Right atrium auricular region (tissue), 2 donors: ENCODE measurements at places on chromosomes 1 and 21. TPM values are rescaled to one million over a fixed set of nuclear protein-coding genes. Genes with fewer than 3 reads are reported as not detected.

DNA sequence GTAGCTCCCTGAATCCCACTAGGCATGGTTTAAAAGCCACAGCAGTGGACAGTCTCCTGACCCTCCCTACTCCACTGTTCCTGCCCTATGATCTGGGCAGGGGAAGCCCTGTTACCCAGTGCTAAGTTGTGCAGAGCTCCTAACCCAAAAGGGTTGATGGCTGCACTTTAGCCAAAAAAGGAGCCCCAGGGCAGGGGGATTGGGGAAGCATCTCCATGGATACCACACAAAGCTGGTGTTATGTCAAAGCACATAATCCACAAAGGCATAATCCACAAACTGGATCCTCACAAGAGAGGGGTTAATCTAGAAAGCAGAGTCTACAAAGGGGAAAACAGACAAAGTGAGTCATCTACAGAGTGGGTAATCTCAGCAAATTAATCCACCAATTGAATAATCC lies 5.7 kb downstream of the RSPO1 start:
- no peak for DNase-seq
- no peak overlapping the region for H3K4me3 ChIP-seq
- peaks cover 5% of the 10 kb centered on the region for H3K27me3 ChIP-seq
- no peak overlapping the region for H3K27ac ChIP-seq

GRCh38 chr21:34126691-34127090 lies 53.3 kb downstream of the MRPS6 start:
- no peaks in the 10 kb centered on the region for H3K4me1 ChIP-seq
- H3K27ac ChIP-seq, result no peak overlapping the region
- no peaks in the 10 kb centered on the region for H3K27me3 ChIP-seq
- no peak overlapping the region for H3K4me3 ChIP-seq

GRCh38 chr1:11784256-11784992 lies 21.3 kb downstream of the MTHFR start:
- no peaks in the 10 kb centered on the region for H3K27me3 ChIP-seq
- no peak for DNase-seq
- H3K27ac ChIP-seq, result peak overlapping the region; percentile 98
- H3K36me3 ChIP-seq, result no peaks in the 10 kb centered on the region
- peak overlapping the region; percentile 35 for H3K4me3 ChIP-seq

DNA sequence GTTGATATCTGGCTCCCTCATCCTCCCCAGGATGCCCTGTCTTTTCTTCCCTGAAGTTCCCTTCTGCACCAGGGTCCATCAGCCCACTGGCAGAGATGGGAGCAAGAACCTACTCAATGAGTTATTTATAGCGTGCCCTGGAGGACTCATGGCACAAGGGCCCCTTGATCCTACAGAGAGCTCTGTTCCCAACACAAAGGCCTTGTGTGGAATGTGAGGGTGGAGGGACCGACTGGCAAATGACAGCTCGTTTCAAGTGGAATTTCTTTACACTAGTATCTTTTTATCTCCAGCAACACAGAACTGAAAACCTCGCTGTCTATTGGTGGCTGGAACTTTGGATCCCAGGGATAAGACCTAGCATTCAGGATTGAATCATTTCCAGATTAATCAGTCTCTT lies 22.4 kb downstream of the CHI3L2 start:
- H3K4me3 ChIP-seq, result no peak overlapping the region
- H3K36me3 ChIP-seq, result no peaks in the 10 kb centered on the region
- no peaks in the 10 kb centered on the region for H3K27me3 ChIP-seq
- no peaks in the 10 kb centered on the region for H3K4me1 ChIP-seq

DNA sequence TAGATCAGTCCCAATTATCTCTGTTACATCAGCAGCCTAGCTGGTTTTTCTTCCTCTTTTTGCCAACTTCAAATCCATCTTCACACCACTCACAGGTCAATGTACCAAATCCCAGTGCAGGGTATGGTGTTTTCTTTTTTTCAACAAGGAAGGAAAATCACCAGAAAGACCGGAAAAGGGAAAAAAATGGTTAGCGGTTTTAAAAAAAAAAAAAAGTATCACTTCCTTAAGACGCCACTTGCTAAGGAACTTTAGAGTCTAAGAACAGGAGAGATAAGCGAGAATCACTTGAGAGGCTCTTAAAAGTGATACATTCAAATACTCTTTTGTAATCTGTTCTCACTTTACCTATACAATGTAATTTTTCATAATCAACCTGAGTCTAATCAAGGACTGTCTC lies 3.1 kb upstream of the OR10J1 start:
- H3K27me3 ChIP-seq, result no peaks in the 10 kb centered on the region
- no peak overlapping the region for H3K27ac ChIP-seq
- no peak for DNase-seq
- no peak overlapping the region for H3K4me3 ChIP-seq
- no peaks in the 10 kb centered on the region for H3K4me1 ChIP-seq

- no peak overlapping the region for H3K27ac ChIP-seq
- H3K4me3 ChIP-seq, result no peak overlapping the region
- DNase-seq, result no peak
- no peaks in the 10 kb centered on the region for H3K27me3 ChIP-seq
- H3K36me3 ChIP-seq, result no peaks in the 10 kb centered on the region
- H3K4me1 ChIP-seq, result no peaks in the 10 kb centered on the region
These were observed 7.7 kb downstream of the NTRK1 start for GRCh38 chr1:156868341-156868740.

DNA sequence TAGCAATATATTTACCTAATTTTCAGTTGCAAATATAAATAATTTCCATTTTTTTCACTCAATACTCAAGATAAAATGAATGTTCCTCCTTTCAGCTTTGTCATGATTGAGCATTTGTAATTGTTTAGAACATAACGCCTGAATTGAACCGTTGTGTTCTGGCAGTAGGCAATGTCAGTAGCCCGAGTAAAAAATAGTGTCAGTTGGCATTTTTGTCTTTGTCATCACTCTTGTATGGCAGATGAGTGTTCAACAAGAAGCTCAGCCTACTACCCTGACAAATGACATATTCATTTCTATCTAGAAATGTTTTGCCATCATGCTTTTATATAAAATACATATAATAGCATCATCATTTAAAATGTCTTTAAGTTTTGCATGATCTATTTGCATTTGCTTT lies 691.4 kb upstream of the NCAM2 start:
- H3K4me1 ChIP-seq, result no peaks in the 10 kb centered on the region
- H3K27me3 ChIP-seq, result no peaks in the 10 kb centered on the region
- no peak overlapping the region for H3K27ac ChIP-seq
- no peak overlapping the region for H3K4me3 ChIP-seq
- no peak for DNase-seq

DNA sequence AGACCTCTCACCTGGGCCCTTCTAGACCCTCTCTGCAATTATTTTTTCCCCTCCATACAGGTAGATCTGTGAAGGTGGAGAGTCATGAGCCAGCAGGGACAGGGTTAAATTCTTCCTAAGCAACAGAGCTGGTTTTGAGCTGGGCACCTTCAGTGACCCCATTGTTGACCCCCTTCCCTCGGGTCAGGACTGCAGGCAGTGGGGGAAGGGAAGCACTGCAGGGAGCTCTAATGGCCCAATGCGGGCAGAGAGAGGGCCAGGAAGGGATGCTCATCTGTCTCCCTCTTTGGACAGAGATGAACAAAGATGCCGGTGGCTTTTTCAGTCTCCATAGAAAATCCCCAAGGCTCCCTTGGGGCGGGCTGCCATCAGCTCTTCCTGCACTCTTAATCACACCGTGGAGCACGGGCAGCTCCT lies 21.4 kb downstream of the SOX13 start:
- H3K4me1 ChIP-seq, result no peaks in the 10 kb centered on the region
- no peak overlapping the region for H3K27ac ChIP-seq
- H3K27me3 ChIP-seq, result no peaks in the 10 kb centered on the region
- H3K4me3 ChIP-seq, result no peak overlapping the region
- no peak for DNase-seq

DNA sequence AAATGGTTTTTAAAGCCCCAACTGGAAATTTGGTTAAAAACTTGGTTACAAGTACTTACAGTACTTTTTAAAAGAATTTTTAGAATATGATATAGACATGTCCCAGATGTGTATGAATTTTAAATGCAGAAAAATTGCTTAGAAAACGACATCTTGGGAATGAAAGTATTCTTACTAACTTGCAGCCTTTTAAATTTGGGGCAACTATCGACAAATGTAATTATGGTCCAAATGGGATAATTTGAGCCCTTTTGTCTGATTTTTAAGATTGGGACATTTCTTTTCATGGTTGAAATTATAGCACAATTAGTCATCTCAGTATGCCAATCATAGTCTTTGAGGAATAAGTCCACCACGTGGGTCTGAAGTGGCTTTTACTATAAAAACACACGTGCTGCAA lies 43.2 kb upstream of the MTR start:
- H3K27me3 ChIP-seq, result no peaks in the 10 kb centered on the region
- H3K27ac ChIP-seq, result peak overlapping the region; percentile 9

DNA sequence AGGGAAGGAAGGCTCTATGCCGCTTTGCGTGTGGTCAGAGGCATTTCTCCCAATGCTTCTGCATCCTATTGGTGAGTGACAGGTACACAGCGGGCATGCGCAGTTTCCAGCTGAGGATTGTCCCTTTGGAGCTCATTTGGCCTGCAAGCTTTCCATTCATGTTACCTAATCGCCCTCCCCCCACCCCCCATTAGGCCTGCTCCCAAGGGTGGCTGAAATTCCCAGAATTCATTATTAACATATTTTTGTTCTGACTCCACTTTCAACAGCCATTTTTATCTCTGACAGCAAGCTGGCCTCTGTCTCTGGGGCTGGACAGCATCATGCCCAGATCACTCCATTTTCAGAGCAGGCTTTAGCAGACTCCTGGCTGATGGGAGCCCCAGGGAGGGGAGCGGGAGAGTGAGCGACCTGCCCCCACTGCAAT lies 25.6 kb downstream of the MIS18A start:
- H3K4me1 ChIP-seq, result peaks cover 29% of the 10 kb centered on the region
- DNase-seq, result peak; percentile 60
- no peak overlapping the region for H3K27ac ChIP-seq
- H3K4me3 ChIP-seq, result no peak overlapping the region
- H3K36me3 ChIP-seq, result no peaks in the 10 kb centered on the region

GRCh38 chr1:30847358-30847972 lies 61.1 kb downstream of the SDC3 start:
- H3K4me1 ChIP-seq, result no peaks in the 10 kb centered on the region
- no peaks in the 10 kb centered on the region for H3K36me3 ChIP-seq
- H3K27me3 ChIP-seq, result no peaks in the 10 kb centered on the region
- peak overlapping the region; percentile 72 for H3K27ac ChIP-seq
- peak; percentile 93 for DNase-seq

DNA sequence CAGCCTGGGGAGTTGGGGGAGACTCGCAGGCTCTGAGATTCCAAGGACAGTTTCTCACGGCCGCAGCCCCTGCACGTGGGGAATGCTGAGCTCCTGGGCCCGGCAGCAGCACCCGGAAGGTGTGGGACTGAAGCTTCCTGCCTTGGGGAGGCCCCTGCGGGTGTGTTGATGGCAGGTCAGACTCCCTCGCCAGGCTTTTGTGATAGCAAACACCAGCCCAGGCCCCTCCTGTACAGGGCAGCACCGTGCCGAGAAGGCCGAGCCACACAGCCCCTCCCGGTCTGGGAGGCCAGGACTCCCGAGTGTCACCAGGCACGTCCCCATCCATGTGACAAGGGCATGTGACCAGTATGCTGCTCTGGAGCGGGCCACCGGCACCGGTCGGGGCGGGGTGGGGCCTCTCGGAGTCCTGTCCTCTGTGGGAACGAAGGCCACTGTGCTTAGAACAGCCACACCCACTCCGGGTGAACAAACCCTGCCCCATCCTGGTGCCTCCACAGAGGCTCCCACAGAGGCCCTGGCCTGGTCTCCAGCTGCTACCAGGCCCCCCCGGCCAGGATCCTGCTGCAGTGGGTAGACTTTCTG lies 31.1 kb upstream of the ARHGEF16 start:
- no peak overlapping the region for H3K4me3 ChIP-seq
- H3K27ac ChIP-seq, result peak overlapping the region; percentile 15
- H3K4me1 ChIP-seq, result peaks cover 25% of the 10 kb centered on the region
- peak; percentile 65 for DNase-seq
- no peaks in the 10 kb centered on the region for H3K27me3 ChIP-seq
- no peaks in the 10 kb centered on the region for H3K36me3 ChIP-seq

Gene RXRG
- 3.3 TPM for total RNA-seq

Gene ROR1
- total RNA-seq, result 40.8 TPM

Gene CCDC185
- not detected for total RNA-seq

Gene PTAFR
- total RNA-seq, result 1.3 TPM

Gene PAQR6
- total RNA-seq, result not detected

Gene RHBDL2
- 0.31 TPM for total RNA-seq

Gene RGS18
- 1.9 TPM for total RNA-seq

Gene HMCN1
- total RNA-seq, result 20.2 TPM

Gene EPHB2
- total RNA-seq, result 2.6 TPM

Gene CELA2A
- total RNA-seq, result not detected

Gene ETV3L
- not detected for total RNA-seq
